Left lung (tissue), 14 donors: ENCODE measurements at places on chromosomes 3 and 15.

- no peak for DNase-seq
Observed at GRCh38 chr15:86433983-86434382, 354.3 kb downstream of the AGBL1 start.

DNA sequence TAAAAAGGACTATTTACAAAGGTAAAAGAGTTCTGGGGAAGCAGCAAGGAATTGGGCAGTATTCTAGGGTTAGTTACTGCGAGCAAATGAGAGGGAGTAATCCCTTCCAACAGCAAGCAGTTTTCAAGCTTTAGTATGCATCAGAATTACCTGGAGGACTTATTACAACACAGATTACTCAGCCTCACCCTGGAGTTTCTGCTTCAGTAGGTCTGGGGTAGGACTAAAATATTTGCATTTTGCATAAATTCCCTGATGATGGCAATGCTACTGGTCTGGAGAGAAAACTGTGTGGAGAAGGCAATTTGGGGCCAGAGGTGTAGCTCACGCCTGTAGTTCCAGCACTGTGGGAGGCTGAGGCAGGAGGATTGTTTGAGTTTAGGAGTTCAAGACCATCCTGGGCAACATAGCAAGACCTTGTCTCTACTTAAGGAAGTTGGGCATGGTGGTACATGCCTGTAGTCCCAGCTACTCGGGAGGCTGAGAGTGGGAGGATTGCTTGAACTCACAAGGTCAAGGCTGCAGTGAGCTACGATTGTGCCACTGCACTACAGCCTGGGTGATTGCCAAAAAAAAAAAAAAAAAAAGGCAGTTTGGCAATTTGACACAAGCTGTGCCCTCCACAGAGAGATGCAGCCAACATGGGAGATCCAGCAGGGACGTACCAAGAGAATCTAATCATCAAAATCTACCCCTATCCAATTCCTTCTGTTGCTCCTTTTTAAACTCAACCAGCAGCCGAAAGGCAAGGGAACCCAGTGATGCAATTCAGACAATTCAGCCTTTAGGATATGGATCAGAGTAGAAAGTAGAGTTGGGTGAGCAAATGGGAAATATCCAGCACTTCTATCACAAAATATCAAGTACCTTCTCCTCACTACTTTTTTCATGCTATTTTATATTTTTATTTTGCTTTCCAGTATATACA is 27.1 kb upstream of the AP4E1 start:
- no peak for DNase-seq

- DNase-seq = no peak
Observed at GRCh38 chr3:141373768-141374526, 5.6 kb downstream of the ZBTB38 start.

- DNase-seq = no peak
Observed at GRCh38 chr3:159239059-159239458, 437.2 kb downstream of the MFSD1 start.

- no peak for DNase-seq
Observed at GRCh38 chr3:40574050-40574449, 49.3 kb downstream of the ZNF621 start.

DNA sequence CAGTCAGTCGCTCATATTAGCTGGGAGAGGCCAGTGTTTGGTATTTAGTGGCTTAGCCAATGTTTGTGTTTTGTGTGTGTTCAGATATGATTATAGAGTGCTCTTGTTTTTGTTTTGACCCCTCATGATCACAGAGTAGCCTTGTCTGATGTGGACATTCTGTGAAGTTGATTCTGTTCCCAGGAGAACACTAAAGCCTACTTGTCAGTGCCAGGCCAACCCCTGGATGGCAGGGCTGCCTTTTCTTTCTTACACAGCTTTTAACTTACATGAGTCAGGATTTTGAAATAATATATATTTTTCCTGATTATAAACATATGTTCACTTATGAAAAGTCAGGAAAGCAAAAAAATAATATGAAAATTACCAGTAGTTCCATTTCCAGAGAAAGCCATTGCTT is 11.9 kb downstream of the CFAP161 start:
- DNase-seq = no peak

DNA sequence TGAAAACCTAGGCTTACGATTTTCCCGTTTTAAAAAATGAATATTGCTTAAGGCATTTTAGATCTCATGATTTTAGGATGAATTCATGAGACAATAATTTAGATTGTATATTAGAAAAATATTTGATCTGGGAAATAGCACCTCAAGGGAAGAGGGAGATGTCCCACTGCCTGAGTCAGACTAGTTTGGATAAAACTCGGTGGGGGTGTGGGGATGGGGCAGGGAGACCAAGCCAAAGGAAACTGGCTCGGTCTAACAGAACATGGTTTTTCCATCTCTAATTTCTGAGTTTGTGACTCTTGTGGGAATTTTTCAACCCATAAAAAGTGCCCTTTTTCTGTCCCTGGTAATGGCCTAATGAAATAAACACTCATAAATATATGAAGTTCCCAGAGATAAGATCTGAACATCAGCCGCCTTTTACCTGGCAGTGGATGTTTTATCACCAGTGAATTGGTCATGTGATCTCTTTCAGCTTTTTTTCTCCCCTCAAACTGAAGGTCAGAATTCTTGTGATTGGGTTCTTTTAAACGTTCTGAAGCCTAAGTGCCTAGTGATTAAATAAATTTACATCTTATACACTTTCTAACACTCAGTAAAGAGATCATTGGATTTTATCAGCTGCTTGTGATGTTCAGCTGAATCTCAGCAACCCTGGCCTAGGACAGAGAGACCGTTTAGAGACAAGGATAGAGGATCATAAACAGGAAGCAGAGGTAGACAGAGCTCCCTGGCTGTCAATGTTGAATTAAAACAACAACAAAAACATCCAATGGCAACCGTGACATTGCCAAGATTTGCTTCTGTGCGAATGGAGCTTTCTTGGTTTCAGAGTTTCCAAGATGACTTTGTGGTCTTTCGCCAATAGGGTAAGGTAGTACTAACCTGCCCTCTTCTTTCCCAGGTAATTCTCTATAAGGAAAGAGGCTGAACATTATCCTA is 1038.2 kb downstream of the MCTP2 start:
- no peak for DNase-seq

DNA sequence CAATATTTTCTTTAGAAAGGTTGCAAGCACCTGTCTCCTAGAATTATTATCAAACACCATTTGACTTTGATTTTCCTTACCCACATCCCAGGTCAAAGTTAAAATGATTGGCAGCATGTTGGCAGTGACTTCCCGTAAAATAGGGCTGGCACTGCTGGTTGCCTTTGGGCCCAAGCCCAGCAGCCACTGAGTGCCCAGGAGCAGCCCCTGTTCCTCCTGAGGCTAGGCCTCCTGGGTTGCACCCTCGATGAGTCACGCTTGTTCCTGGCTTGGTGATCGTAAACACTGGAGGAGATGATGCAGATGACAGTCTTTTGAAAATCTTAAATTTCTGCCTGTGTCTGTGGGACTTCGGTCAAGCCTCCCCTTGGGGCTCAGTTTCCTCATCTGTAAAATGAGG is 290.0 kb downstream of the TLE3 start:
- DNase-seq = no peak

- DNase-seq = no peak
Observed at GRCh38 chr15:65332391-65333147, 28.1 kb downstream of the RNU5B-1 start.

- no peak for DNase-seq
Observed at GRCh38 chr3:32195995-32196540, 42.4 kb upstream of the CMTM8 start.

- DNase-seq = no peak
Observed at GRCh38 chr3:98534168-98534567, 2.4 kb downstream of the GPR15 start.

DNA sequence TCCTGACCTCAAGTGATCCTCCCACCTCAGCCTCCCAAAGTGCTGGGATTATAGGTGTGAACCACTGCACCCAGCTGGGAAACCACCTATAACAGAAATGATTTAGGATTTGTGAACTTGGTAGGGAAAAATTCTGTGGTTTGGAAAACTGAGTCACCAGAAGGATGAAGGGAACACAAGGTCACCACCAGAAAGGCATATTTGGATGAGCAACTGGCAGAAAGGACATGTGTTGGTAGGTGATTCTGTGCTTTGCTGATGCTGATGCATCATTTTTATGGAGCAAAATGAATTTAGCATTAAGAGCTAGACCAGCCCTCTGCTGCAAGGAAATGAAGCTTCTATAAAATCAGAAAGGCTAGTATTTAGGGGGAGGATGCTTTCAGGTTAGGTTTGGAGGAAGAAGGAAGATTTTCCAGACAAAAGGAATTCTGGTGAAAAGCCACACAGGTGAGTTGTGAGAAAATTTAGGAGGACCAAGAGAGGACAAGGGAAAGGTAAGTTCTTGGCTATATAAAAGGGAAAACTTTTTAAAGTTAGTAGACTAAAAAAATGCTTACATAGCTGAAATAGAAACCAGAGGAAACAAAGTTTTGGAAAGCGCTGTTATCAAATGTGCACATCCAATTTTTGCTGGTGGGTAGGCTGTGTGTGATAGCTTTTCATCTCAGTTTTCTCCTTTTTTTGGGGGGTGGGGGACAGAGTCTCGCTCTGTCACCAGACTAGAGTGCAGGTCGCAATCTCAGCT is 3.6 kb downstream of the PXK start:
- DNase-seq = no peak

GRCh38 chr15:83561661-83562060 is 92.3 kb upstream of the ADAMTSL3 start:
- DNase-seq = no peak

DNA sequence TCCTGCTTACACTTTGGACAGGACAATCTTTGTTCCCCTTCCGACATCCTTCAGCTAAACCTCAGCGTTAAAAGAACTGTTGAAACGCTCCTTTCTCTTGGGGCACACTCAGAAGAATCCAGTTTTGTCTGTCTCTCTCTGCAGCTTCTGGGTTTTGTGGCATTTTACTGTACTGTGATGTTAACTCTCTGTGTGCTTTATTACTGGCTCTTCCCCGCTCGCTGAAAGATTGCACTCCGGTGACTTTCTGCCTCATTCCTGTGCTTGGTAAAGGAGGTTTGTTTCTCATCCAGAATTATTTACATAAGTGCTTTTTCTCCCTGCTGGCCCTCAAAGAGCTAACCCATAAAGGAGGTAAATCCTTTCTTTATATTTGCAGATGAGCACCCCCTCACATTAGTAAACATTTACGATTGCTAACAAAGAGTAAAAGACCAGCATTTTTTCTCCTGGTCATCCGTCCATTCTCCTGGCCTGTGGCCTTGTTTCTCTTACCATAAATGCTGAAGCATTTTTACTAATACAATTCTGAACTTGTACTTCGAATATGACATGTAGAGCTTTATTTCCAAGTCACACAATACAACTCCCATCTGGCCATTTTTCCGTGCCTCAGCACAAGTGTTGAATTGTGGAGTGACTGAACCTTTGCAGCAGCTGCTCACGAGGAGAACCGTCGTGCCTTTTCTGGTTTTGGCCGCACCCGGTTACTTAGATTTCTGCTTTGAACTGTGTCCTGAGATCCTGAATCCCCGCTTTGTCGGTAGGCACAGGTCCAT is 69.3 kb upstream of the RPL35A start:
- DNase-seq = no peak

GRCh38 chr3:52494445-52494844 is 693 bp upstream of the STAB1 start:
- DNase-seq = no peak

- no peak for DNase-seq
Observed at GRCh38 chr3:153291059-153291685, 129.1 kb downstream of the RAP2B start.

GRCh38 chr15:101570241-101570640 is 80.7 kb upstream of the PCSK6 start:
- no peak for DNase-seq

DNA sequence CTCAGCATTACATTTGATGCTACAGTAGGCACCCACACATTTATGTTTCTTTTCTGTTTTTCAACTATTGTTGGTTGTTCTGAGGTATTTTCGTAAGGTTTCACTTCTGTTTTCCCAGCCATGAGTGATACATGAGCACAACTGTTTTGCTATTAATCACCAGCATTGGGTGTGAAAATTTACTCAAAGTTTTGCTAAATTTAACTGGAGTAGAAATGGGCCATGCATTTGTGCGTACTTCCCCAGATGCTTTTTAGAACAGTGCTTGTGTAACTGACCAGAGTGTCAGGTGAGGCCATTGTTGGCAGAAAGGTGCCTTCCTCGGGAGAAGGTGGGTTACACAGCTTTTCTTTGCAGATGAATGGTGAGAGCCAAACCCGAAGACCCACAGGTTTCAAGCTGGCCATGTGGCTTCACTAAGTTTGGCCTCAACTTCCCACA is 70.4 kb downstream of the ST6GAL1 start:
- DNase-seq = no peak

GRCh38 chr3:59566481-59566975 is 516.7 kb upstream of the CFAP20DC start:
- DNase-seq = no peak

- no peak for DNase-seq
Observed at GRCh38 chr15:100891307-100892012, 11.8 kb downstream of the ALDH1A3 start.

DNA sequence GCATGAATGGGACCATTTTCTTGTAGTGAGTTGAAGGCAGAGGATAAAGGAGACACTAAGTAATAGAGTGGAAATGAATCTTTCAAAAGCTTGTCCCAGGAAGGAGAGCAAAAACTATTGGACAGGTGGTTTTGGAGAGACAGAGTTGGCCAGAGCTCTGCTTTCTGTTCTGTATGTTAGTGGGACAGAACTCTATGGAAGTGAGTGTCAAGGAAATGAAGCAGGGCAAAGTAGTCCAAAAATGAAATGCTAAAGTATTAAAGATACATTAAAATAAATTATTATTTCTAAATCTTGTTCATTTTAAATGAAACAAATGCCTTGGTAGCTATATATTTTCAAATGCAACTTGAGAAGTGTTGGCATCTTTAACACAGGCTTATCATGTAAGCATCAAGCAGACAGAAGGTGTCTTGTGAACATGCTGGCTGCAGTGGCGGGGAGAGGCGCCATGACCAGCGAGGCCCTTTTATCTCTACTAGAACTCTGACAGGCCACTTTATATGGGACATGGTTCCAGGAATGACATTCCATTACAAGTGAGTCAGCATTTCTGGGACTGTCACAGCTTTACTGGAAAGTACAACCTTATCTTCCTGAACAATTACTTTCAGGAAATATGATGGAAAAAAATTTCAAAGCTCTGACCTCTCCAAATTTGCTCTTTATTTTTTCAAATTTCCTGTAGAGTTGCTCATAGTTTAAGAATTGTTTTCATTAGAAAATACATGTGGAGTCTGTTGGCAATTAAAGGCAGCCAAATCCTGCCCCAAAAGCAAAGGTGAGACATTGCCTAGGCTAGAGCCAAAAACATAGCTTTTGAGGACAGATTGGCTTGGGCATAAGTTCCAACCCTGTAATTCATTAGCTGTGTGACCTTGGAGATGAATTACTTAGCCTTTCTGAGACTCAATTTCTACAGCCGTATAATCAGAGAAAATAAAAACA is 106.5 kb downstream of the ECT2 start:
- peak; percentile 54 for DNase-seq

- no peak for DNase-seq
Observed at GRCh38 chr15:100733101-100733842, 130.9 kb downstream of the ASB7 start.

DNA sequence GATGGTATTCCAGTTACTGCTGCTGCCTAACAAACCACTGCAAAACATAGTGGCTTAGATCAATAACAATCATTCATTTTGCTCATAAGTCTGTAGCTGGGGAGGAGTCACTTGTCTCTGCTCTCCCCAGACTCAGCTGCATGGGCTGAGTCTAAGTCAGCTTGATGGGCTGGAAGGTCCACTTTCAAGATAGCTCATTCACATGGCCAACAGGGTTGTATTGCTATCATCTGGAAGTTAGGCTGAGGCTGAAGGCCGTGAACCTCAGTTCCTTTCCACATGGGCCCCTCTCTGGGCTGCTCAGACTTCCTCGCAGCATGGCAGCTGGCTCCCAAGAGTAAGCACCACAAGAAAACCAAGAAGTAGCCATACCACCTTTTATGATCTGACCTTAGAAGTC is 28.7 kb upstream of the BFSP2 start:
- DNase-seq = no peak
